ENCODE measurements at places on chromosomes 16 and 17. TPM values are rescaled to one million over a fixed set of nuclear protein-coding genes. Genes with fewer than 3 reads are reported as not detected.

The CLEC18B gene
- not detected for polyA plus RNA-seq

The PTGES3L gene
- not detected for polyA plus RNA-seq

DNA sequence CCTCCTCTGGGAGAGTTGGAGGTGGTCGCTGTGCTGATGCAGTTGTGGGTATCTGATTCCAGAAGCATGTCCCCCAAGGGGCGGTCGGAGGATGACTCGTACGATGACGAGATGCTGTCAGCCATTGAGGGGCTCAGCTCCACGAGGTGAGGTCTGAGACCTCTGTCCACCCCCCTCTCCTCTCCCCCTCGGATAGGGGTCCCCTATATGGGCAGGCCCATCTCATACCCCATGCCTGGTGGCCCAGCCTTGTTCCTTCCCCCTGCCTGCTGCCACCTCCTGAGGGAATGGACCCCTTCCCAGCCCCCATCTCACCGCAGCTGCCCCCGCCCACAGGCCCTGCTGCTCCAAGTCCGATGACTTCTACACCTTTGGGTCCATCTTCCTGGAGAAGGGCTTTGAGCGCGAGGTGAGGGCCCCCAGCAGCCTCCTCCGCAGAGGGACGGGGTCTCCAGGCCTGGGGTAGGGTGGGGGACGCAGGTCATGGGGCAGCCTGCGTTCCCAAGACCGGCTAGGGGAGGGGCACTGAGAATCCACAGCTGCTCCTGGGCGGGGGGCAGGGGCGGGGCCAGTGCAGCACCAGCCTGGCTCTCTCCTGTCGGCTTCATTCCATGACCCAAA is 39.2 kb downstream of the ADCY7 start:
- DNase-seq, result no peak

DNA sequence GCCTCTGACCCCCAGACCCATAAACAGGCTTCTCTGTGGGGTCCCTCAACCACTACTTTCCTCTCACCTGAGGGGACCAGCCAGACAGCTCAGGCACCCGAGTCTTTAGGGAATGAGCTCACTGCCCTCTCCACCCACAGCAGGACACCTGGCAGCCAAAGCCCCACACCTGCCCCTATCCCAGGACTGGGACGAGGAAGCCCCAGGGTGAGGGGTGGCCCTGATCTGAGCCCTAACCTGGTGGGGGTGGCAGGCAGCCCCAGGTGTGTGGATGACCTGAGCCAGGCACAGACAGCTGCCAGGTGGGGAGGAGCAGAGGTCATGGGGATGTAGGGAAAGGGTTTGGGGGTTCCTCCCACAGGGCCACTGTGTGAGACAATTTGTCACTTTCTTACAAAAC is 1.7 kb upstream of the TEX19 start:
- no peak for DNase-seq

GRCh38 chr17:10754109-10754508 is 24.3 kb upstream of the TMEM220 start:
- DNase-seq, result no peak
